ENCODE measurements at places on chromosomes 16 and 17. TPM values are rescaled to one million over a fixed set of nuclear protein-coding genes. Genes with fewer than 3 reads are reported as not detected.

TP53TG3C gene
- not detected for total RNA-seq

TBC1D28 gene
- total RNA-seq, result not detected

HBA1 gene
- 7.9 TPM for total RNA-seq

CHMP6 gene
- 22.2 TPM for total RNA-seq

MYH8 gene
- not detected for total RNA-seq

FBXL16 gene
- 15.1 TPM for total RNA-seq

MT1M gene
- total RNA-seq, result 2.0 TPM

MYOCD gene
- 1.3 TPM for total RNA-seq

BCO1 gene
- total RNA-seq, result 0.32 TPM

CHP2 gene
- total RNA-seq, result 0.08 TPM

NPTX1 gene
- total RNA-seq, result not detected

DNA sequence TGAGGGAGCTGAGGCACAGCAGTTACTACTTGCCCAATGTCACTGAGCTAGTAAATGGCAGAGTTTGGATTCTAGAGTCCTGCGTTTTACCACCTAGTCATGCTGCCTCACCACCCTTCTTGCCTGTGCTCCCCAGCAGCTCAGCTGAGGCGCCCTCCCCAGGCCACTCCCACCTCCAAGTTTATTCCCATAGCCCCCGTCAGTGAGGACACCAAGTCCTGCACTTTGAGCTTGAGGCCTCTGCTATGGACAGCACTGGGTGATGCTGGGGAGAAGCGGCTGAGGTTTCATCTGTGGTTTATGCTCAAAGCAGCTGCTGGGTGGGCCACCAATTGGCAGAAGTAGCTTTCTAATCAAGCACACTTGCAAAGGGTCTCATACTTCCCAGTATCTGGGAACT is 36.7 kb downstream of the TMEM238L start:
- ATAC-seq, result no peak

GRCh38 chr17:8857919-8858318 is 9.6 kb downstream of the PIK3R6 start:
- ATAC-seq, result no peak

GRCh38 chr17:82053556-82054263 is 2.0 kb downstream of the GPS1 start:
- ATAC-seq, result no peak

GRCh38 chr17:65609749-65610148 is 48.3 kb upstream of the AXIN2 start:
- ATAC-seq, result no peak

GRCh38 chr16:49867796-49868668 is 12.1 kb upstream of the ZNF423 start:
- ATAC-seq, result no peak

DNA sequence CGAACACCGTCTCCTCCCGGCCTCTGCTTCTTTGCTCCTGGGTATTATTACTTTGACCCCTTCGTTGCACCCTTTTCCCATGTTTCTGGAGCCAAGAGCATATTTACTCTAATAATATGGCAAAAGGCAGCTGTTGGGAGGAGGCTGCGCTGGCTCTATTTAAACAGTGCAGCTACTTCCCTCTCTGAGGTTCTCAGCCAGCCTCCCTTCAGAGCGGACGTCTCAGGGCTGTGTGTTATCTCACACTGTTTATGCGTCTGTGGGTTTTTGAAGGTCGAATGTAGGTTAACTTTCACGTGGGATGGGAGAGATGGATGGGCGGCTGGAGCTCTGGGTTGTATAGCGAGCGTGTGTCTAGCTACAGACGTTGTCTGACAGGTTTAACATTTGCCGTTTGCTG is 45.3 kb downstream of the COX4I1 start:
- ATAC-seq, result no peak

DNA sequence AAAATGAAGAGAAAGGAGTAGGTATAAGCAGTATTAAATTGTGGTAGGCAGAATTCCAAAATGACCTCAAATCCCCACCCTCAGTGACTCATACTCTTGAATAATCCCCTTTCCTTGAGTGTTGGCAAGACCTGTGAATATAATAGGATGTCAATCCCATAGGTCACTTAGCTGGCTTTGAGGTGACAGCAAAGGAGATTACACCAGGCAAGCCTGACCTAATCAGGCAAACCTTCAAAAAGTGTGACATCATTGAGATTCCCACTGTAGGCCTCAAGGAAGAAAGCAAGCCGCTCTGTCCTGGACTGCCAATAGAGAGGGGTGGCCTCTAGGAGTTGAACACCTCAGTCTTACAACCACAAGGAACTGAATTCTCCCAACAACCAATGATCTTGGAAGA is 535.2 kb downstream of the RBFOX1 start:
- no peak for ATAC-seq

- no peak for ATAC-seq
Measured at GRCh38 chr17:55391764-55392467, 29.7 kb downstream of the MMD start.

DNA sequence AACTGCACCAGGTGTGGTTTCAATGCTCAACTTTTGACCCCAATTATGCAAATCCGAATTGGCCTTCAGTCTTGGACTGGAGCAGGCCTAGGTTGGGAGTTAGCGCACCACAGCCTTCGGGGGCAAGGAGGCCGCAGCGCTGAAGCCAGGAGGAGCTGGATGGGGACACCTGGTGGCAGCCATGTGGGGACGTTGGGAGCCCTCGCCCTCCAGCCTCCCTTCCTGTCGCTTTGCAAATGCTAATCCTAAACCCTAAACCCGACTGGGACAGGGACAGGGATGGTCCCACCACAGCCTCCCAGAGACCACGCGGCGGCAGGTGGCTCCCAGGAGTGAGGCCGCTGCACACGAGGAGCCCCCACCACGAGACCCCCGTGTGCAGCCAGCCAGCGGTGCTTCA is 58.7 kb downstream of the KLHDC4 start:
- ATAC-seq, result no peak

- no peak for ATAC-seq
Measured at GRCh38 chr16:22340945-22341344, 33.5 kb downstream of the CDR2 start.

DNA sequence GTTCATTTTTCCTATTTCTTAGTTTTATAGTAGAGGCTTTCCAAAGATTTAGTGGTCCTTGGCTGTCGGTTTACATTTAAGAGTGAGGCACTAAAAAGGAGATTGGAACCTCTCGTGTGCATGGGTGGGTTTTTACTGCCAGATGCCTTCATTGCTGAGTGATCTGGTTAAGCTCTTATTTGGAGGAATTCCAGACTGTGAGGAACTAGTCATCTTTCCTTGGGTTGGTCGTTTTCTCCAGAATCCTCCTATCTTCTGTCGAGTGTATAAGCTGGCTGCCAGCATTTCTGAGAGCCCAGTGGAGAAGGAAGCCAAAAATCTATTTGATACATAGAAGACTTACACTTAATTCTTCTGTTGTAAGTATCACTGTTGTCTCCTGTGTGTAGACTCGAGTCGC is 22.6 kb downstream of the IST1 start:
- ATAC-seq, result no peak

DNA sequence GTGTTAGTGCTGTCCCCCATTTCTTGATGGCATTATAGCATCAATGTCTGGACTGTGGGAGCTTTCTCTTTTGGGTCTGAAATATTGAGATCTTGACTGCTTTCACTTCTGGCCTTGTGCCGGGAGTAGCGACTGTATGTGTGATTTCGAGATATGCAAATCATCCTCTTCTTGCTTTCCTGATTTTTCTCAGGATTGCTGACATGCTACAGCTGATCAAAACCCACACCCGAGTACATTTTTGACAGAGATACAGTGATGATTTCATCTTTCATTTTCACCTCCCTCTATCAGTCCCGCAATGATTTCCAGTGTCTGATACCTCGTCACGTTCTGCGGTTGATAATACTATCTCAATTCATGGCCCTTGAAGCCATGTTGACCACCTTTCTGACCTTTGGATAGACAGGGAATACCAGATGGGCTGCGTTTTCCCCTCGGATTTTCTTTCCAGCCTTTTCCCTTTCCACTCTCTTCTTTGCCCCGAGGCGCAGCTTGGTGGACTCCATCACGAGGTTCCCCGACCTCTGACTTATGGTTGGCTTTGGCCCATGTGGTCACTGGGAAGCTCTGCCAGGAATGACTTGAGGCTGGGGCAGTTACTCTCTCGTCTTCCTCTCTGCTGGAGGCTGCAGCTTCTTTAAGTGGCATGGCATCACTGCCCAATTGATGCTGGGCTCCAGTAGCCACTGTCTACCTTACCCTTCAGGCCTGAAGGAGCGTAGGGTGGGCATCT is 184.4 kb downstream of the SNX29 start:
- no peak for ATAC-seq

GRCh38 chr17:34006126-34006525 is 249.0 kb upstream of the CCL2 start:
- no peak for ATAC-seq

DNA sequence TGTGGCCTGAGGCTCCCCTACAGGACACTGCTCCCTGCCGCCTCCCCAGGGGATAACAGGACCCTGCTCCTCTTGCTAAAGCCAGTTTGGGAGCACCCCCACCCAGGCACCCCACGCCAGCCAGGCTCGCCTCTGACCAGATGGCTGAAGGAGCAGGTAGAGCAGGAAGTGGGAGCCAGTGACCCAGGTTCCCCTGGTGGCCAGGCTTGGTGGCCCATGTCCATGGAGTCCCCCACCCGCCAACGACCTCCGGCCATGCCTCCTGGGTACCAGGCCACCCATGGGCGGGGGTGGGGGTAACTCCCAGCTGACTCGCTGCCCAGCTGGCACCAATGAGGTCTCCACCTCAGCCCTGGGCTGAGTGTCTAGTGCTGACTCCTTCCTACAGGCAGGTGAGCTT is 10.0 kb downstream of the BCAR1 start:
- no peak for ATAC-seq

DNA sequence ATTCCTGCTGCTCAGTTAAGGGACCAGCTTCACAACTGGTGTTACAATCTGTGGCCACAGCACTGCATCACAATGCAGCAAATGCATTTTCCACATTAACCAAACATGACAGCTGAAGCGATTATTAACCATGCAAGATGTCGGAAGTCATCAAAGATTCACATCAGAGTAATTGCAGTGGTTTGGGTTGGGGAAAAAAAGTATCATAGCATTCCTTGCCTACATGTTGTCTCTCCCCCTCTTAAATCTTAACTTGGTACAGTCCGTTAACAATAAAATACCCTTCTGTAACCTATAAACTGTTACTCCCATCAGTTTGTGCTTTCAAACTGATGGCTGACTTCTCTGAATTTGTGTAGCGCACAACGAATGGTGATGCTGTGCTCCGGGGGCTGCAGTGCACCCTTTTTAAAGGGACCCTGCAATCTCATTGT is 51.6 kb downstream of the NUP93 start:
- ATAC-seq, result no peak

- no peak for ATAC-seq
Measured at GRCh38 chr17:8728971-8729370, 15.7 kb downstream of the CCDC42 start.

DNA sequence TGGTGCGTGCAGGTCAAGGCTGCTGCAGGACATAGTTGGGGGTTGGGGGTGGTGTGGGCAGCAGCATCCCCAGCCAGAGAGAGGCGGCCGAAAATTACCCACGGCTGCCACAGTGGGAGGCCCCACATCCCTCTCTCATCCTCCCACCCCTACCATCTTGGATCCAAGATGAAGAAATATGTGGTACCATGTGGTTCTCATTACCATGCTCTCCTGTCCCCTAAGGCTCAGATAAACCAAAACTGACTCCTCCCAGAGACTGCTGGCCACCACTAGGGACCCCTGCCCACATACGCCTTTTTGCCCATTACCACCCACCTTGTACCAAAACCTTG is 120.4 kb downstream of the HIC1 start:
- no peak for ATAC-seq

- no peak for ATAC-seq
Measured at GRCh38 chr16:58485184-58485887, 14.6 kb upstream of the NDRG4 start.

DNA sequence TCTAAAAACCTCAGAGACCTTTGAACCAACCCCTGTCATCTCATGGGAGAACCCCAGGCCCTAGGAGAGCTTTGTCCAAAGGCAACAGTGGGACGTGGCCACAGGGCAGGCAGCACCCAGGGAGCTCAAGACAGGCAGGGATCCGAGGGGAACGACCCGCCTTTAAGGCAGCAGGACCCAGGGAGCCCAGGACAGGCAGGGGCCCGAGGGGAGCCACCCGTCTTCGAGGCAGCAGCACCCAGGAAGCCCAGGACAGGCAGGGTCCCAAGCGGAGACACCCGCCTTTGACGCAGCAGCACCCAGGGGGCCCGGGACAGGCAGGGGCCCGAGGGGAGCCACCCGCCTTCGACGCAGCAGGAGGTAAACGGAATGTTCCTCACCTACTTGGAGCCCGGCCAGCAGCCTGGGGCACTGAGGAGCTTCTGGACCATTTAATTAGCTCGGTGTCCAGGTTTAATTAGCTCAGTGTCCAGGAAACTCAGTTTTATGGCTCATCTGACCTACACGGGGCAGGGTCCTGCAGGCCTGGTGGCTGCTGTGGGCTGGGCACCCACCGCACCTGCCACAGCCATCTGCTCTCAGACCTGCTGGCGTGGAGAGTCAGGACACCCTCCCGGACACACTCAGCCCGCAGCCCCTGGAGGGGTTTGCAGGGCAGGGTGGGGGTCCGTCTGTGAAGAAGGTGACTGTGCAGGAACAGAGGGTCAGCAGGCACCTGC is 24.4 kb downstream of the PIEZO1 start:
- no peak for ATAC-seq

GRCh38 chr17:68613739-68614298 is 12.7 kb upstream of the FAM20A start:
- ATAC-seq, result peak; percentile 68

GRCh38 chr17:11948789-11949188 is 48.5 kb downstream of the ZNF18 start:
- peak; percentile 57 for ATAC-seq

GRCh38 chr16:61309386-61309785 is 726.9 kb downstream of the CDH8 start:
- ATAC-seq, result no peak

GRCh38 chr16:83137326-83137781 is 510.6 kb downstream of the CDH13 start:
- ATAC-seq, result no peak

DNA sequence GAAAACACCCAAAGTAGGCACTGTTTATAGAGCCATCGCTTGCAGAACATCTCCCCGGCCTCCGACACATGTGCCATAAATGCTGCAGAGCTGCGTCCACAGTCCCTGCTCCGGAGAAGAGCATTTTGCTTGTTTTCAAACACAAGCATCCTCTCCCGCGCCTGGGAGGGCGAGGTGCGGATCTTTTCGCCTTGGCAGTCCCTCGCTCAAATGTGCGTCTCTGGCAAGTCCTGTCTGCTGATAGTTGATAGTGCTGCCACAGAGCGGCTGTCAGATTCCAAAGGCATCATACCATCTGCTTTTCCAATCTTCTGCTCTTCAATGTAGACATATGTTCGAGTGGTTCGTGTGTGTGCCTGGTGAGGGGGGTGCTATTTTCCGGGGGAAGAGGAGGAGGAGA is 603.7 kb downstream of the MAF start:
- ATAC-seq, result no peak

GRCh38 chr17:76549215-76549518 is 9.3 kb downstream of the PRCD start:
- ATAC-seq, result no peak

Data from esophagus mucosa (tissue), 1 donor.